HL-60 (cell line): ENCODE measurements at places on chromosomes 11 and 22.
A peak's percentile ranks its signal among the peaks of the same experiment; 100 is the strongest.

DNA sequence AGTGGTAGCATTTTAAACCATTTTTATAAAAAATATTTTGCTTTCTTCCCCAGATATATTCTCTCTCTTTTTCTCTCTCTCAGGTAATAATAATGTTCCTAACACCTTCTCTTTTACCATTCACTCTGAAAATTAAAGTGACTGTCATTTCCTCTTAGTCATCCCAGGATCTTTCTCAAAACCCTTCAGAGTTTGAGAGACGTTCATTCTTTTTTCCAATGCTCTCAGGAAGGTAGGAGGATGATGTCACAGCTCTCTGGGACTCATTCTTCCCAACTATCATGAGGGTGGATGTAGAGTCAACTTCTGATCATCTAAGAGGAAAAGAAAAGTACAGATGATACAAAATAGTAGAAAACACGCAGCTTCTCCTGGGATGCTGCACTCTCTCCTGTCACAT, 60.2 kb upstream of the CRTAM start:
- no peak for DNase-seq

GRCh38 chr11:66881451-66881835, 24.6 kb downstream of the LRFN4 start:
- no peak for DNase-seq

DNA sequence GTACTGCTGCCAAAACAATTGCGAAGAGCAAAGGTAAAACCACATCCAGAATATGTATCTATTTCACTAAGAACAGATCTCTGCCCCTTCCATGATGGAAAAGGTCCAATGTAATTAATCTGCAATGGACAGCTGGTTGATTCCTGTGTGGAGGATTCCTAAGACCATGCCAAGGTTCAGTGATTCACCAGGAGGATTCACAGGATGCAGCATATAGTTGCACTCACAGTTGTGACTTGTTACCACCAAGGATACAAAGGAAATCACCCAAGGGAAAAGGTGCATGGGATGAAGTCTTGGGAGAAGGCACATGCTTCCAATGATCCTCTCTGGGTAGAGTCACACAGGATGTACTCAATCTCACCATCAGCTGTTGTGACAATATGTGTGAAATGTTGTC, 35.1 kb upstream of the CUL5 start:
- no peak for DNase-seq

DNA sequence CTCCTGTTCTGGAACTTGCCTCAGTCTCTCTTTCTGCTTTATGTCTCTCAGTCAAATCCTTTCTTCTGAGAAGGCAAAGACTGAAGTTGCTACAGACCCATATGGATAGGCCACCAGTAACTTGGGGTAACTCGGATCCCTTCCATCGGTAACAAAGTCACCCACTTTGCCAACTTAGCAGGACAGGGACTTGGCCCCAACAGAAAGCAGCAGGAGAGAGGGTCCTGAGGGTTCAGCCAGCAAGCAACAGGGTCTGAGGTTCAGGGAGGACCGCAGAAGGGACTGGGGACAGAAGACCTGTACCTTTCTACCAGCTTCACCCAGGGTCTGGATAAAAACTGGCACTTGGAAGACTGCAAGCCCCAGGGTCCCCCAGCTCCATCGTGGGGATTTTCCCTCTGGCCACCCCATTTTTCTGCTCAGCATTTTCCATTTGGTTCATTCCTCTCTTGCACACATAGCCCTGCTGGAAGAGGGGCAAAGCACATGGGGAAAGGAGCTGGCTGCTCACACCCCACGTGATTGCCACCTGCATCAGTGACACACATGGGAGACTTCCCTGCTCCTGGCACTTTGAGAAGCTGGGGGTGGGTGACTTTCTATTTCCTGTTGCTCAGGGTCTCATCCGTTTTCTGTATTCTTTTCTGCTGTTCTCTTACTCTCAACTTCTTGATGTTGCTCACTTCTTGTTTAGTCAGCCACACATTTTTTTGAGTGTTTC, 34.6 kb upstream of the GNAZ start:
- no peak for DNase-seq

DNA sequence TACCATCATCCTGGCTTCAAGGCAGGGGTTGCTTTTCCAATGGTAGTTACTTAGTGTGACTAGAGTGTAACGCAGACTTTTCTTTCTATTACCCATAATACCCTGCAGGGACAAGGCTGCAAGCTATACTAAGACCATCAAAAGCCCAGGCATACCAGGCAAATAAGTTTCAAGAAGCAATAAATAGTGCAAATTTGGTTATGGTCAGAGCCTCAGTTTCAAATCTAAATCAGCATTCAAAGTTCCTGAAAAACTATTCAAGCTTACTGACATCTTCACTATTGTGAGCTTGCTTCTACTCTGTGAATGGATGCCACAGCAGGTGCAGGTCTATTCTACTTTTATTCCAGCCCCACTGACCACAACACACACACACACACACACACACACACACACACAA, 2.5 kb upstream of the HBB start:
- no peak for DNase-seq

DNA sequence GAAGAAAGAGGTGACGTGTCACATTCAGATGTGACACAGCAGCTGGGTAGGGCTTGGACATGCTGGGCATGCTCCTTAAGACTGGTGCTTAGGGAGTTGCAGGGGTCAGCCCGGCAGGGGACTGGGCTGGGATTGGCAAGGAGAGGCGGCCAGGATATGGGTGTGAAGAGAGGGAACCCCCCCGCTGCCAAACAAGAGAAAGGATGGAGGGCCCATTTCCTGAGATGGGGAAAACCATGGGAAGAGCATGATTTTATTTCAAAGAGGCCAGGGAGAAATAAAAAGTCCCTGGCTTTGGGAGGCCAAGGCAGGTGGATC, 5.3 kb downstream of the ATF4 start:
- no peak for DNase-seq

DNA sequence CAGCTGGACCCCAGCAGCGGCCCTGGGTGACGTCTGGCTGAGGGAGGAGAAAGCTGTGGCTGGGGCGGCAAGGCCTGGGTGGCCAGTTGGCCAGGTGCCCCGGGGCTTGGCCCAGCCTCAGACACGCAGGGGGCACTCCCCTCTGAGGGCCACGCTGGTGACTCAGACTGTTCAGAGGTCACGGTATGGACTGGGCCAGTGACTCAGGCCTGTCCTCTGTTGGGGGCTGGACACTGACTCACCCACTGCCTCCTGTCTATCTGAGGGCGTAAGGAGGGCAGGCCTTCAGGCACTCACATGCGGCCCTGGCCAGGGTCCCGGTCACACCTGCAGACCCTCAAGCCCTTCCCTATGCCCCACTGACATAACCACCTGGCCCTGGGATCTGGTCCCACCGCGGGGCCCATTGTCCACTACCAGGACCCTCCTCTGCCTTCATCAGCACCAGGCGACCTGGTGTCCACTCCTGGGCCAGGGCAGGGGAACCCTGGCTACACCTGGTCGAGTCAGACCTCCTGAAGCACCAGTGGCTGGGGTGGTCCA, 3.7 kb upstream of the MUC5AC start:
- no peak for DNase-seq

DNA sequence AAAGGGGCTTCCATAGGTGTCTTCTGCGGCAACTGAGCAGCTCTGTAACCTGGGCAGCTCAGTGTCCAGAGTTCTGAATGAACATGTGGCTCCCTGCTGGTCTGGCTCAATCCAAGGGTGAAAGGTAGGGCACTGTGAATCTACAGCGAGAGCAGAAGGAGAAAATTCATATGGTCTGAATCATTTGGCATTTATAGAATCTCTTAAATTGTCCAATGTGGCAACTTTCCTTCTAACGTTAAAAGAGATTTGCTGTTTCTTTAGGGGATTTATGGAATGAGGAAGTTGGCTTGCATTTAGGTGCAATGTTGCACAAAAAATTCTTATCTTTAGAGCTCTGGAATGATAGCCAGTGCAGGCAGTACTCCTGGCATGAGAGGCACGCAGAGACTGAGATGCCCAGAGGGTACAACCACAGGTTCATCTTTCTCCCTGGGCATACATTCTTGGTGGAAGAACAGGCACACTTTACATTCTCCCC, 17.0 kb downstream of the ATXN10 start:
- peak; percentile 9 for DNase-seq

DNA sequence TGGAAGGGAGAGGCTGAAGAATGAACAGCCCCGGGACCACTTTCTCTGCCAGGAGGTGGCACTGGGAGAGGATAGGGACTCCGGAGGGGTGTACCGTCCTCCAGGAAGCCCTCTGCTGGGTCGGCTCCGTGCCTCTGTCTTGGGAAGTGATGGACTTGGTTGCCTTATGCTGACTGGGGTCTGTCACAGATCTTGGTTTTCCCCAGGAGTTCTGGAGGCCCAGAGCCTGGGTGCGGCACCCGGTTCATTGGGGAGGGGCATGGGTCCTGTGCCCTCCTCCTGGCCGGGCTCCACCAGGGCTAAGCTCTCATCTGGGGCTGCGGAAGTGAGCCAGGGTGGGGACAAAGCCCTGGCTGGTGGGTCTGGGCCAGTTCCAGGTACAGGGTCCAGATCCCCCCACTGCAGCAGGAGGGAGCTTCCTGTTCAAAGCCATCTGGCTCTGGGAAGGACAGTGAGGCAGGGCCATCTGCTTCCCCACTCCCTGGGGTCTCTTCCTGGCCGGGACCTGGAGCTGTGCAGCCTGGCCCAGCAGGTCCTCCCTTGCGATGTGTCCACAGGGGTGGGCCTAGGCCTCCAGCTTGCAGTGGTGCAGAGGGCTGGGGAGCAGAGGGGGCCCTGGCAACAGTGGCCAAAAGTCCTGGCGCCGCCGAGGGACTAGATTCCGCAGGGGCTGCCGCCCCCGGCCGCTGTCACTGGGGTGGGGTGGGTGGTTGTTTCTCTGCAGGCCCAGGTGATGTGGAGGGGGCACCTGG, 1.1 kb upstream of the AP2A2 start:
- DNase-seq = no peak

DNA sequence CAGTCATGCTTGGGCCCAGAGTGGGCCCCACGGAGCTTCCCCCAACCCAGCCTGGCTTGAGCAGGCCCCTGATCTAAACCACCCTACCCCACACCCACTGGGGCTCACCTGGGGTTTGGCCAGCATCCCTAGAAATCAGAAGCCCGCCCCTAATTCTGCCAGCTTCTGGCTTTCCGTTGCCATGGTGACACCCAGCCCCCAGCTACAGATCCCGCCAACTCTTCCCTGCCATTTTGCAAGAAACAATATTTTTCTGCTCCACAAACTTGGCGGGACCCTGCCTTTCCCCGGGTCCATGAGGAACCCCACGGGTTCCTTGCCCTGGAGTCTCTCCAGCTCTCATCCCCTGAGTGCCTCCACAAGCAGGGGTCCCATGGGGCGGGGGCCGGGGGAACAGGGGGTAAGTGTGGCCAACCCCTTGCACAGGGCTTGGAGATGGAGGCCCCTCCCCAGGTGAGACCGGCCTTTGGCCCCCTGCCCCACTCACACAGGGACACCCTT, 90.0 kb downstream of the CDKN1C start:
- DNase-seq = no peak

GRCh38 chr11:34926831-34927132, 10.4 kb downstream of the PDHX start:
- no peak for DNase-seq

- DNase-seq = no peak
Measured at GRCh38 chr11:116771935-116772334, 852 bp downstream of the BUD13 start.

- DNase-seq = peak; percentile 58
Measured at GRCh38 chr11:122108192-122108799, 7.7 kb downstream of the BLID start.

DNA sequence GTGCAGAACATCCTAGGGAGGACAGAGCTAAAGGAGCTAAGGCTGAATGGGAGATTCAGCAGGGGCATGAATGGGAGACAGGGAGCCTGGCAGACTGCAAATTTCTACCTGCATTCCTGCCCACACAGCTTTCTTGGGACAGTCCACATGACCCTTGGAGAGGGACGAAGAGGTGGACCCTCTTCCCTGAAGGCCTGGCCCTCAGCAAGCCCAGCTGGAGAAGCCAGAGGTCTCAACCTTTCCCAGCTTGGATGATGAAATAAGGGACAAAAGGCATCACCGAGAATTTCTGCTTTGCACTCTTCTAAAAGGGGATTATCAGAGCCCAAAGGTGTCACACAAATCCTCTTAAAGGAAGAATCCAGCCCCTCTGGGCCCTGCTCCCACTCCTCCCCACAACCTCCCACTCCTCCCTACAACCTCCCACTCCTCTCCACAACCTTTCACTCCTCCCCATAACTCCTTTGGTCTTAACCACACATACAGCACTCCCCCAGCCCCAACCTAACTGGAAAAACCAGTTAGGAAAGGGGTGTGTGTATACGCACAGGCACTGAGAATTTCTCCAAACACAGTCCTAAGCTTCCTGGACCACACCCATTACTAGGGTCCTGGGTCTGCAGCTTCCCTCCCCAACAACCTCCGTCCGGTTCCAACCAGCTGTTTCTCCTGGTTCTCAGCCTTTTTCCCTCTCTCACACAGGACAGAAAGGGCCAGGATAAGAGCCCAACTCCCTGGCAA, 38.4 kb downstream of the RPL27A start:
- no peak for DNase-seq

DNA sequence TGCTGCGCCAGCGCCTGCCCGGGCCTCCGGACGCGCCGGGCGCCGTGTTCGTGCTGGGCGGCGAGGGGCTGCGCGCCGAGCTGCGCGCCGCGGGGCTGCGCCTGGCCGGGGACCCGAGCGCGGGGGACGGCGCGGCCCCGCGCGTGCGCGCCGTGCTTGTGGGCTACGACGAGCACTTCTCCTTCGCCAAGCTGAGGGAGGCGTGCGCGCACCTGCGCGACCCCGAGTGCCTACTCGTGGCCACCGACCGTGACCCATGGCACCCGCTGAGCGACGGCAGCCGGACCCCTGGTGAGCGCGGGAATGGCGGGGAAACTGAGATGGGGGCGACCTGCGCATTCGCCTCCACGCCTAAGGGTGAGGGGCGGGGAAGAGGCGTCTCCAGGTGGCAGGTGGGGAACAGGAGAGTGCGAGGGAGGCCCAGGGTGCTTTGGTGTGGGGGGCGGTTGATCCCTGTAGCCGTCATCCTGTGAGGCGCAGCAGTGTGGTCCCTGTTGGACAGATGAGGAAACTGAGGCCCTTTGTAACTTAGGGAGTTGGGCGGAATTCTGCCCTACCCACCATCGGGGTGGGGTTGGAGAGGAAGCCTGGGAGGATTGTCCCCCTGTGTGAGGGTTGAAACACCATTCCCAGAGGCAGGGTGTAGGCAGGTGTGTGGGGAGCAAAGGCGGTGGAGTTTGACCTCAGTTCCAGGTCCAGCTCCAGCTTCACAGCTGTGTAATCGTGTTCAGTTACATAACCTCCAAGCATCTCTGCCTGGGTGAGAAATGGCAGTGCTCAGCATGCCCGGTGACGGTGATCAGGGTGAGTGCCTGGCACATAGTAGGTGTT, 758 bp downstream of the PDXP start:
- no peak for DNase-seq

GRCh38 chr11:44875037-44875436, 75.6 kb downstream of the TP53I11 start:
- DNase-seq = no peak
